ENCODE measurements at places on chromosomes 4 and X.

DNA sequence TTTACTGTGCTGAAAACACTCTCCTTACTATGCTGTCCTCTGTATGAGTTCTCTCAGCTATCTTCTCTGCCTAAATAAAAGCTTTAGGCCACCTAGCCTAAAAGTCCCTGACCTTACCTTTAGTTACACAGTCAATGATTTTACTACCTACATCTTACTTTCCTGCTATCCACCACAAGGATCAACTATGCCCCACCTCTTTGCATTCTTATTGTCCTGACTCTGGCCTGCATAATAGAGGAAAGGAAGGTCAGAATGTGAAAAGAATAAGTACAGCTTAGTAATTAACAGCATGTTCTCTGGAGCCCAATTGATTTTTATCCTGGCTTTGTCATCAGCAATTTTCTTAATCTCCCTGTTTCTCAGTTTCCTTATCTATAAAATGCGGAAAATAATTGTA is 1257.8 kb downstream of the RPA4 start:
- DNase-seq, result no peak

DNA sequence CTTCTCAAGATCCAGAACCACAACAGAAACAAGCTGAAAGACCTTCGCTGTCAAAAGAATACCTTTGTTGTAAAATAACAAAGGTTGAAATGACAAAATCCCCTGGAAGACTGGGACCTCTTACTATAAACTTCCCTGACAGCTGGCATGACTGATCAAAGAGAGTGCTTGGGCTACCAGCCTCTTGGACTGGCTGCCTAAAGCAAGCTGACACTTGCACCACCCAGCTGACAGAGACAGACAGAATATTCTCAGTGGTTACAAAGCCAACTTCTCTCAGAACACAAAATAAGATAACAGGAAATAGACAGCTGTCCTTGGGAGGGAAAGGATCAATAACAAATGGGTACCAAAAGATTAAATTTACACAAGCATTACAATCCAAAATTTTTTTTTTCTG is 241.7 kb upstream of the SPOCK3 start:
- DNase-seq, result no peak

GRCh38 chrX:80216086-80216485 is 201.5 kb downstream of the TBX22 start:
- no peak for DNase-seq

- no peak for DNase-seq
Observed at GRCh38 chr4:128521156-128521555, 233.5 kb upstream of the PGRMC2 start.

DNA sequence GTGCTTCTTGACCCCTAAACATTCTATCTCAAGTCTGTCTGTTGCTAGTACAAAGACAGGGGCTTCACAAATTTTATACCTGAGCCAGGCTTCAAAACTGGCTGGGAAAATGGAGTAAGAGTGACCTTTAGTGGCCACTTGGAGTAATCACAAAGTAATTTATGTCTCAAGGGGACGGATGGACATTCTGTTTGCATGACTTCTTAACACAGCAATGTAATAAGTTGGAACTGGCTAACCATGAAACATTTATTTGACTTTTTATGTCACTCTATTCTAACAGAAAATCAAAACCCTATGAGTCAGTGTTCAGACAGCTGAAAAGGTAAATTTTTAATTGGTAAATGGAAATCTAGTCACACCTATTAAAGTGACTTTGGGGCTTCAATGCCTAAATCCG is 600.6 kb downstream of the ANKRD50 start:
- DNase-seq, result peak; percentile 6

DNA sequence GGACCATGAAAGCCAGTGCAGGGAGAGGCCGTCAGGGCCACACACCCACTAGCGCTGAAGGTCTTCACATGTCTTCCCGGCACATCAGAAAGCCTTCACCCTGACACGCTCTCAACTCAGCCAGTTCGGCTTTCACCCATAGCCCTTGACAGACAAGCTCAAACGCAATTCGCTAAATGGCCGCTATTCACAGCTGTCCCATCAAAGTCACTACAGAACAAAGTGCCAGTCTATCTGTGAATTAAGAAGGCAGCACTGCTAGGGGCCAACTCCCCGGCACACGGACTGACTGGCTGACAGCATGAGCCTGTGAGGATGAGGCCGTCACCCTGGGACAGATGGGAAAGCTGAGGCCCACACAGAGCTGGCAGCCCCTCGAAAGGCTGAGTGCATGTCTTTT is 45.7 kb downstream of the ACOX3 start:
- no peak for DNase-seq

DNA sequence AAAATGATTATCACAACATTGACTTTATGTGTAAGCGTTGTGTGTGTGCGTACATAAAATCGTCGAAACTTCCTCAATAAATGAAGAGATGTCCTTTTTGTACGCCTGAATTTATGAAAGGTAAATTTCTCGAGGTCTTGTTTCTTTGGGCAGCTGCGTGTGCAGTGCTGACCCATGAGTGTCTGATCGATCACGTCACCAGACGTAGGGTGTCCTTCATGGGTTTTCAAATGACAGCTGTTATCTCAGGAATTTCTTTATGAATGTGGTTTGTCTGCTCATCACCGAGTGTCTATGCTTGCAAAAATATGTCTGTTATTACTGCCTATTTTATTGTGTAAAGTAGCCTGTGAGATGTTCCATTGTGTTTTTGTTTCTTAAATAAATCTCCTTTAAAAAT is 67.7 kb upstream of the GPR78 start:
- no peak for DNase-seq

- DNase-seq, result no peak
Observed at GRCh38 chr4:148649652-148650331, 207.6 kb upstream of the NR3C2 start.

DNA sequence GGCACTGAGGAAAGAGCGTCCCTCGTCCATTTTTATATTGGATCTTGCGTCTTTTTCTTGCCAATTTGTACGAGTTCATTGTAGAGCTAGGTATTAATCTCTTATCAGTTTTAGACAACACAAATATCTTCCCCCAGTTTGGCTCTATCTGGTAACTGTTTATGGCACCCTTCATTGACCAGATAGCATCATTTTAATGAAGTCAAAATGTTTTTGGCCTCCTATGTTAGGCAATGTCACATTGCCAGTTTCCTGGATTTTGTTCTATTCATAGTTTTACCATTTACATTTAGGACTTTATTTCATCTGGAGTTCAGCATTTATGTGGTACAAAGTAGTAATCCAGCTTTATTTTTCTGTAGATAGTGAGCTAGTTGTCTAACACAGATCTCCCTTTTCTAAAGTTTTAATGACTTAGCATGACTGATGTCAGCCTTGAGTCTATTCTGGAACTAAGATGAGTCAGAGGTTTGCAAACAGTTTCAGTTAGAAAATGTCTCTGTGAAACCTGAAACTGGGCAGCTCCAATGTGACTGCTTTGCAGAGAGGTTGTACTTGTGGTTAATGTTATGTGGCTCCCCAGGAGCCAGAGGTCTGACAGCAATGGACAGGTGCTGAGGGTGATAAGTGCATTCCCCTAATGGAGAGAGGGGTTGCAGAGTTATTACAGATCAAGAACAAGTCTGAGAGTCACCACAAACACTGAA is 5.3 kb upstream of the STBD1 start:
- no peak for DNase-seq

DNA sequence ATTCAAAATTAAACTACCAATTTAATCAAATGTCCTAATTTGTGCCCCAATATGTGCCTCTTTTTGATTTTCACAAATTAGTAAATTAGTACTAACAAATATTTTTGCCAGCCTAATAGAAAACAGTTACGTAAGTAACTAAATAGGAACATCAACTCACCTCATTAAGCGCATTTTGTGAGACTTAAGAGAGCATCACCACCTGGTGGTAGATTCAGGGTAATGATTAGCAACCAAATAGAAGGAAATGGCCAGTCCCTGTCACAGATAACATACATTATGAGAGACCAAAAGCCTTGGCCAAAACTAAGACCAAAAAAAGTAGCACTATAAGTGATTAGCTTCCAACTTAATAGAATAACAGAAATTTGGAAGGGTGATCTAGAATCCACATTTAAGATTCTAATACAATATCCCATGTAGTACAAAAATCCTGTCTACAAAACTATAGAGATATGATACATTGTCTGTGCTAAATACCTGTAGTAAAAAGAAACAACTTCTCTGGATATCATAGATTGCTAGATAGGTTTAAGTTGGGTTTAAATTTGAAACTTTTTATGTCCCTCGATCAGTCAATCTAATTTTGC is 46.7 kb downstream of the C4orf46 start:
- peak; percentile 16 for DNase-seq

- DNase-seq, result no peak
Observed at GRCh38 chrX:104270212-104270611, 15.5 kb upstream of the ESX1 start.

GRCh38 chr4:118816538-118817177 is 19.3 kb downstream of the SEC24D start:
- no peak for DNase-seq

- DNase-seq, result no peak
Observed at GRCh38 chr4:158739600-158739999, 16.4 kb upstream of the PPID start.

DNA sequence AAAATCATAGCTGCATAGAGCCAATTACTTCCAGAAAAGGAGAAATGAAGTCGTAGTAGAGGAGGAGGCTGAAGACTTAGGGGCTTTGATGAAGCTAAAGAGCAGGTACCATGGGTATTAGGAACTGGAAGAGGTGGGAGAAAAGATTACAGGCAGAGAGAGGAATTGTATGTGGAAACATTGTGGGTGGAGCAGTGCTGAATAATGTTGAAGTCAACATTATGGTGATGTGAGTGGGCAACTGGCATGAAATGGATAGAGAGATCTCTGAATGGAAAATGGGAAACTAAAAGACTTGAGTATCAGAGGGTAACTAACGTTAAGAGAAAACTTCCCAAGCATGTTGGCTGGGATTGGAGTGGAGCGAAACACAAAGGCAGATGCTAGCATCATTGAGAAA is 92.5 kb downstream of the AREG start:
- no peak for DNase-seq

- DNase-seq, result no peak
Observed at GRCh38 chr4:37936889-37937498, 23.2 kb upstream of the PTTG2 start.

- DNase-seq, result no peak
Observed at GRCh38 chrX:10032147-10032546, 65.0 kb downstream of the CLDN34 start.

DNA sequence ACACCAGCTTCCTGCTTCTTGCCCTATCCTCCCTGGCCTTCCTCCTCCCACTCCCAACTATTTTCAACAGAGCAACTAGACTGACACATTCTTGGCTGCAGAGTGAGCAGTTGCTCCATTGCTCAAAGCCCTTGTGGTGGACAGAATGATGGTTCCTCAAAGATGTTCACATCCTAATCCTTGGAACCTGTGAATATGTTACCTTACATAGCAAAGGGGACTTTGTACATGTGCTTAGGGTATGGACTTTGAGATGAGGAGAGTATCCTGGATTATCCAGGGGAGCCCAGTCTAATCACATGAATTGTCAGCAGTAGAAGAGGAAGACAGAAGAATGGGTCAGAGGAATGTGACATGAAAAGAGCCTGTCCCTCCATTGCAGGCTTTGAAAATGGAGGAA is 24.9 kb upstream of the HOPX start:
- no peak for DNase-seq

DNA sequence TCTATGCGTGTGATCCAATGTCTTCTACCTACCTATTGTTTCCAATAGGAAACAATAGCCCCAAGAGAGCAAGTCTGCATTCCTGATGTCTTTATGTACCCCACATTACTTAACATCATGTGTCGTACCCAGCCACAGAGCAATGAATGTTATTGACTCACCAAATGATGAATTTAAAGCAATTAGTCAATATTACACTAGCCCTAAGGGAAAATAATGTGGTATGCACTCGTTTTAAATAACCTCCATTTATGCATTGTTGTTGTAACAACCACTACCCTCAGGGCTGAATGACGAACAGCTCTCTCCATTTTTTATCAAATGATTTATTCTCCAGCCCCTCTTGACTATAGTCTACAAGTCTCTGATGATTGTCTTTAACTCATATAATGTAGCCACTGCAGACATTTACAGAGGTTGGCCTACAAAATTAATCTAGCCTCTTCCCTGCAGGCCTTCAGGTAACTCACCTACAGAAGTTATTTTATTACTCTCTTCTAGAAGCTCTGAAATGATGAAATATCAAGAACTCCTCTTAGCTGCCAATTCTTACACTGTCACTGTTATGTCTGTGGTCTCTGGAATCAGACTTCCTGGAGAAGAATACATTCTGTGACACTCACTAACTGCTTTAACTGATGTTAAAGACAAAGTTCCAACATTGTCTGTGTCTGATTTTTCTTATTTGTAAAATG is 601.7 kb upstream of the GRIA3 start:
- DNase-seq, result no peak

GRCh38 chr4:3315566-3315965 is 22.7 kb downstream of the RGS12 start:
- DNase-seq, result no peak

GRCh38 chr4:83644677-83645659 is 109.1 kb downstream of the GPAT3 start:
- DNase-seq, result peak; percentile 43

DNA sequence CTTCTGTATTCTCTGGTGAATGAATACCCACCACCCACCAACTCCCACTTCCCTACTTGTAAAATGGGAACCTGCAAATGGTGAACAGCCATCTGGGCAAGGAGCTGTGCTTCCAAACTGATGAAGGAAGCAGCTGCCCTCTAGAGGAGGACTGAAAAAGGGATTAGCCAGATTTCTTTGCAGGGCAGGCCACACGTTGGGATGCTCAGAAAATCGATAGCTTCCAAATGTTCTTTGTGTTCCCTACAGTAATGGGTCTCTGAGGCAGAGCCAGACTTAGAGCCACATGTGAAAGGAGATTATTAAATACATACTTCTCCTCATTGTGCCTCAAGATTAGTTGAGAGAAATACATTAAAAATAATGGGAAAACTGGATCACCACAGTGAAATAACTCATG is 39.3 kb upstream of the LPAR4 start:
- DNase-seq, result no peak

DNA sequence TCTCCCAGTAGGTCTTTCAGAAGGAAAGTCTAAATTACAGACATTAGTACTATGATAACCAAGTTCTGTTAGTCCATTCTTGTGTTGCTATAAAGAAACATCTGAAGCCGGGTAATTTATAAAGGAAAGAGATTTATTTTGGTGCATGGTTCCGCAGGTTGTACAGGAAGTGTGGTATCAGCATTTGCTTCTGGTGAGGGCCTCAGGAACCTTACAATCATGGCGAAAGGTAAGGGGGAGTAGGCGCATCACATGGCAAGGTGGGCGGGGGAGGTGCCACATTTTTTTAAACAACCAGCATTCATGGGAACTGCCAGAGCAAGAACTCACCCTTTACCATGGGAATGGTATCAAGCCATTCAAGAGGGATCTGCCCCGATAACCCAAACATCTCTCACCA is 26.2 kb upstream of the USP46 start:
- DNase-seq, result no peak

GRCh38 chr4:109303140-109303496 is 660 bp upstream of the COL25A1 start:
- no peak for DNase-seq

- peak; percentile 42 for DNase-seq
Observed at GRCh38 chr4:7192252-7193029, at the start of gene SORCS2. Gene SORCS2 (plus strand): TSS chr4:7192538.

GRCh38 chrX:106300656-106301055 is 132.6 kb downstream of the PWWP3B start:
- no peak for DNase-seq

GRCh38 chrX:19172741-19173140 is 50.5 kb upstream of the ADGRG2 start:
- DNase-seq, result no peak

GRCh38 chr4:151688003-151688784 is 72.6 kb downstream of the GATB start:
- no peak for DNase-seq

GRCh38 chr4:149885896-149886295 is 70.3 kb upstream of the IQCM start:
- DNase-seq, result no peak
